ENCODE measurements at places on chromosomes 7 and 10.

DNA sequence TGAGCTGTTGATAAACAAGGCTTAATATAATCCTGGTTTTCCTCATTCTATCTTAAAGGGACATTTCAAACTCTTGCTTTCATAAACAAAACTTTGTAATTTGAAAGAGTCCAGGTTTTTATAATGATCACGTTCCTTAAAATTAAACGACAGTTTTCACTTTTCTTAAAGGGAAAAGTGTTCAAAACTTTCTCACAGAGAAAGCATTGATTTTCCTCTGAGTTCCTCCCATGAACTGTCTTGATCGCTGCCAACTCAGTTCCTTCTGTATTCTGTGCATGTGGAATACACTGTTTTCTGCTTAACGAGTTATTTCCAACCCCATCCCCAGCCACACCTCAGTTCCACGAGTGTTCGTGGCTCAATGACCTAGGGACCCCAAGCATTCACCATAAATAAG, 2.4 kb upstream of the C7orf33 start:
- DNase-seq, result no peak

- no peak for DNase-seq
Observed at GRCh38 chr7:68362745-68363518, 1235.3 kb upstream of the AUTS2 start.

- DNase-seq, result no peak
Observed at GRCh38 chr7:151077705-151078232, 2.8 kb downstream of the FASTK start.

DNA sequence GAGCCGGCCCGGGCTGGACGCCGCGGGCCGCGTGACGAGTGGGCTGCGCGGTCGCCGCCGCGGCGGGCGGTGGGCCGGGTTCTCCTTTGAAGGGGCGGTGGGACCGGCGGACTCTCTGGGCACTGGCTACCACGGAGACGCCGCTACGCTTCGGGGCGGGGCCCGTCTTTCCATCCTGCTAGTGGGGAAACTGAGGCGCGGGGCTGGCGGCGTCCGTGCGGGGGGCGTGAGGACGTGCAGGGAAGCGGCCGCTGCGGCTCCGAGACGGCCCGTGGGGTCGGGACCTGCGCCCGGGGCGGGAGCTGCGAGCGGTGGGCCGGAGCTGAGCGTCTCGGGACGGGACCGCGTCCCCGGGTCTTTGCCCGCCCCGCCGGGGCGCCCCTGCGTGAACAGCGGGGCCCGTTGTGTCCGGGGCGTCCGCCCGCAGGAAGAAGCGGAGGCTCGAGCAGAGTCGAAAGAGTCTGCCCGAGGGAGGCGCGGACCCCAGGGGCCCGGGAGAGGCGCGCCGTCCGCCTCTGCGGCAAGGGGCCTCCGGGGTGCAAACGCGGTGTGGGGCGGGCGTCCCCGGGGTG, 548 bp upstream of the BNIP3 start:
- no peak for DNase-seq

- no peak for DNase-seq
Observed at GRCh38 chr7:128910569-128910945, at the start of gene KCP. TSS of gene KCP (minus strand) at chr7:128910709. CDS start at chr7:128910676, 33 bp downstream.

DNA sequence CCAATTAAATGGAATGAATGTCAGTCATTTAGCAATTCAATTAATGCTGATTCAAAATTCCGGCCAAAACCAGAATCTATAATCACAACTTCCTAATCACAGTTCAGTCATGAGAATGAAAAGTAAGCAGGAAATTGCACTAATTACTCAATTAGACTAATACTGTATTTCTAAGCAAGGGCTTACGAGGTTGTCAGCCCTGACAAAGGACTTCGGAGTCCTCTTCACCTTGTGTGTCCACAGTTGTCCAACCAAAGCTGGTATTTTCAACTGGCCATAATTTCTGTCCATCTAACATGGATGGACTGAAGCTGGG, 17.4 kb downstream of the CPA1 start:
- DNase-seq, result no peak

- peak; percentile 21 for DNase-seq
Observed at GRCh38 chr7:148264933-148265557, 325.5 kb upstream of the C7orf33 start.

GRCh38 chr7:69889976-69890351, 291.7 kb downstream of the AUTS2 start:
- no peak for DNase-seq

DNA sequence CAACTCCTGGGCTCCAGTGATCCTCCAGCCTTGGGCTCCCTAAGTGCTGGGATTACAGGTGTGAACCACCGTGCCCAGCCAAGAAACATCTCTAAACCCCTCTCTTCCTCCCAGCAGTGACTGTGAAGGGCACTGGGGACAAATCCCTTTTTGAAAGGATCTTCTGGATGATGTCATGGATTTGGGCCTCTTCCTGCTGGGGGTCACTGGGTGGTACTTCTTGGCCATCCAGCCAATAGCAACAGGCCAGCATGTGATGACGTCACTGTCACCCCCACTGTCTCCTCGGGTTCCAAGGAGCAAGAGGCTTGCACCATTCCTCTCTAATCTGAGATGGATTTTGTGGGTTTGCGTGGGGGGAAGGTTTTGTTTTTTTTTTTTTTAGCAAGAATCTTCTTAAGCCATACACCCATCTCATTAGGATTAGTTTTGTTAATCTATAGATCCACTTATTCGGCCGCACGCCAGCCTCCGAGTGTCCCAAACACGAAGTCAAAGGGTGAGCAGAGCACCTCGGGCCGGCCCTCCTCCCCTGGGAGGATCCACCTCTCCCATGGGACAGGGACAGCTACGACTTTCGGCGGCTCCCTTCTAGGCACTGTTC, 29.4 kb upstream of the TNRC18 start:
- peak; percentile 29 for DNase-seq

DNA sequence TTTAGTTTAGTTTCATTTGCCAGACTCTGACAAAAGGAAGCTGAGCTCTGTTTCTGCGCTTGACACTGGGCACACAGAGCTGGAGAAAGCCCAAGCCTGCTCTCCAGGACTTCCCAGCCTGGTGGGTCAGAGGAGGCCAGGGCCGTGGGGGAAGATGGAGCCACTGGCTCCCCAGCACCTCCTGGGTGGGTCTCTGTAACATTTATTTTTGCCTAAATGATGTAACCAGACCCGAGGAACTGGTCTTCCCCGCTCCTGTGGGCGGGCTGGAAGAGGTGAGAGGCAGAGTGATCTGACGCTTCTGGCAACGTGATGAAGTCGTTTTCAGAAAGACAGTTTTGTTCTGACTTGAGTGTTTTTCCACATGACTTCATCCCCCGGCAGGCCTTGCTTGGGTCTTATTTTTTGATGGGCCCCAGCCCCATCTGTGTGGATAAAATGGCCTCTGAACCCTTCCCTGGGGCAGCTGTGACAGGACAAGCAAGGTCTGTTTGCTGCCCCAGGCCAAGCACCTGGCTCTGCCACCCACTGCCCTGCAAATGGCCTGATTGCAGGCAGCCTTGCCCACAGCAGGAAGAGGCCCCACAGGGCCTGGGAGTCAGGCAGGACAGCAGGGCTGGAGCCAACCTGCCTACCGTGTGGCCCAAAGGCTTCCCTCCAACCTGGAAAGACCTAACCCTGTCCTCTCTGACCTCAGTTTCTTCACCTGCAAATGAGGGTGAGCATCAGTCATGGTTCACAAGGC, 304.9 kb upstream of the ZMIZ1 start:
- DNase-seq, result peak; percentile 59

DNA sequence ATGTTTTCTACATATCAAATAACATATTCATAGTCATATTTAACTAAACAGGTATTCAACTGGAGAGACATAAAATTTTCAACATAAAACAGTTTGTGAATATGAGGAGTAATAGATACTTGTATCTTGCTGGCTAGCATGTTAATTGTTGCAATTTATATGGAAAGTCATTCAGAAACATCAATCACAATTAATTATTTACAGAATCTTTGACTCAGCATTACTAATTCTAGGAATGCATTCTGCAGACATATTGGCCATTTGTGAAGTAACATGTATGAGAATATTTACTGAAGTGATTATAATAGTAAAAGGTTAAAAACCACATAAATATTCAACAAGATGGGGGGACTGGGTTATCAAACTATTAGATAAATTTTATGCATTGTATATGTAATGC, 203.7 kb downstream of the TSPAN12 start:
- no peak for DNase-seq

GRCh38 chr7:97119747-97120146, 2.2 kb downstream of the SDHAF3 start:
- no peak for DNase-seq

DNA sequence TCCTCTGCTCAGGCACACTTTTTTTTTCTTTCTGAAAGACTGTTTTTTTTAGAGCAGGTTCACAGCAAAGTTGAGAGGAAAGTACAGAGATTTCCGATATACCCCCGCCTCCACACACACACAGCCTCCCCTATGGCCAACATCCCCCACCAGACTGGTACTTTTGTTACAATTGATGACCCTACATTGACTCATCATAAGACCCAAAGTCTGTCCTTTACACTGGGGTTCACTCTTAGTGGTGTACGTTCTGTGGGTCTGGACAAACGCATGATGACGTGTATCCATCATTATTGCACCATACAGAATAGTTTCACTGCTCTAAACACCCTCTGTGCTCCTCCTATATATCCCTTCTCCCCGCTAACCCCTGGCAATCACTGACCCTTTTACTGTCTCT, 107.7 kb downstream of the RBM20 start:
- DNase-seq, result no peak

GRCh38 chr10:11446133-11446532, 165.3 kb downstream of the USP6NL start:
- DNase-seq, result no peak

DNA sequence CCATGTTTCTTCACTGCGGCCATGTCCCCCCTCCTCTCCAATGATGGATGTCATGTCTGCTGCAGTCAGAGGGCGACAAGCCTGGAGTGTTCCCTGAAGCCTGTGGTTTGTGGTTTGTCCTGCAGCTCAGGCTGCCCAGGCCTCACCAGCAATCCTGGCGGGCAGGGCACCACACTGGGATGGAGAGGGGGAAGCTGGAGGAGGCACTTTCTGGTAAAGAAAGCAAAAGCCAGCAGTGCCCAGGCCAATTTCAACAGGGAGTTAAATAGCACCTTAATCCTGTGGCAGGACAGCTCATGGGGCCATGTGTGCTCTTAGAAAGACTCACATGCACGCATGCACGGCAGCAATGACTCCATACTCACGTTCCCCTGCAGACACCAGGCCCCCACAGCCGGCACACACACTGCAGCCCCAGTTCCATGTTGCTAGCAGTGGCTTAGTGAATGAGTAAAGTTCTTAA, 158.3 kb downstream of the EGFR start:
- DNase-seq, result no peak

DNA sequence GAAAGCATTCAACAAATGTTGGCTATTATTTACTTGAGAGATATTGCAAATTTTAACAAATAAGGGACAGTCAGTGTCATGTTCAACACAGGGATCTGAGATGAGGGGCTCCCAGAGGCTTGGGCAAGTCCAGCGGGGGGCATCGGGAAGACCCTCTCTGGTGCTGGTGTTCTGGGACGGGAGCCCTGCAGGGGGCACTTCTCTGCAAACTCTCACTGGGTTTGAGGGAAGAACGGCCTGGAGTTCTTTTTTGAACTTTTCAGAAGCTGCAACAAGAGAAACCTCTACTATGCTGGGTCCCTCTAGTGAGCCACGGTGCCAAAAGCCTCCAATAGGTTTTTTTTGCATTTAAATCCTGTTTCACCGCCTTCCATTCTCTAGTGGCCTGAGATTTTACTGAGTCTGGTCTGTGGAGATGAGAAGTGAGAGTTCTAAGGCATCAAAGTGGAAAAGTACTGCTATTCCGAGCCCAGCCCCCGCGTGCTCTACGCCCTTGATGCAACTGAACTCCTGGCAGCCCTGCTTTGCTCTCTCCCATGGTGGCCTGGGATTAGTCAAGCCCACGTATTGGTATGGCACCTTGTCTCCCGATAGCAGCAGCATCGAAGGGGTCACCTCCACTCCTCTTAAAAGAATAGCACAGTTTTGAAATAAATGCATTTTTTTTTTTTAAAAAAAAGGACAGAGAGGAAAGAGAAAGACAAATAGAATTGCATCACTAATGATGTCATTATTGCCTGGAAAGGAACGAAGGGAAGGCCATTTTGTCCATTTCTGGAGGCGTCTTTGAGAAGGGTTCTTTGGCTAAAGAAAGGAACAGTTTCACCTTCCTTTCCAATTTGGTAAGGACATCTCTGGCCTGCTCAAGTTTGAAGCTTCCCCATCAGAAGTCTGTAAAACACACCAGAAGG, 43.5 kb downstream of the CLEC2L start:
- no peak for DNase-seq

DNA sequence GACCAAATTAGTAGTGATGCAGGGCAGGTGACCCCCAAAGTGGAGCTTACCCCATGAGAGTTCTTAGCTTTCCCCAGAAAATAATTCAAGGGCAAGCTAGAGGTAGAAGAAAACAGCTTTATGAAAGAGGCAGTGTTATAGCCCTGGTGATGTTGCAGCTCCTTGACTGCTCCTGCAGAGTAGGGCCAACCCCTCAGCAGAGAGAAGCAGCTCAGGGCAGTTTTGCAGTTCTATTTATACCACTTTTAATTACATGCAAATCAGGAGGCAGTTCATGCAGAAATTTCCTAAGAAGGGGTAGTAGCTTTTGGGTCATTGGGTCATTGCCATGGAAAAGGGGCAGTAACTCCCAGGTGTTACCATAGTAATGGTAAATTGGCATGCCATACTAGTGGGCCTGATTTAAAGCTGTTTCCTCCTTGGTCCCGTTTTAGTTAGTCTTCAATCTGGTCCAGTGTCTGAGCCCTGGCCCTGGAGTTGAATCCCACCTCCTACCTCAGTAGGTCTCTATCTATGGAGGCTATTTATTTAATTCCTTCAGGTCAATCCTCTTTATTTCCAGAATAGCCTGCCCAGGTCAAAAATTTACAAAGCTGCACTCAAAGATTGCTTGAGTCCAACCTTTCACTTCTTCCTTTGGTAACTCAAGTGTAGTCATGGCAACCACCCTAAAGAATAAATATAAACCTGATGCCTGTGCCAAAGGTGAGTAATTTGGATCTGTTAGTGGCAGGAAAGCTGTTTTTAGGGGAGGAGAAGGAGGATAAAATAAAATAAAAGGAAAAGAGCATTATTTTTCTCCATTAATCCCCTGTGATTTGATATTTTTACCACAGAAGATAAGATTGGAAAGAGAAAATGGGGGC, 29.5 kb downstream of the PLXDC2 start:
- DNase-seq, result no peak

GRCh38 chr10:72069751-72070526, 18.4 kb downstream of the SPOCK2 start:
- DNase-seq, result no peak

DNA sequence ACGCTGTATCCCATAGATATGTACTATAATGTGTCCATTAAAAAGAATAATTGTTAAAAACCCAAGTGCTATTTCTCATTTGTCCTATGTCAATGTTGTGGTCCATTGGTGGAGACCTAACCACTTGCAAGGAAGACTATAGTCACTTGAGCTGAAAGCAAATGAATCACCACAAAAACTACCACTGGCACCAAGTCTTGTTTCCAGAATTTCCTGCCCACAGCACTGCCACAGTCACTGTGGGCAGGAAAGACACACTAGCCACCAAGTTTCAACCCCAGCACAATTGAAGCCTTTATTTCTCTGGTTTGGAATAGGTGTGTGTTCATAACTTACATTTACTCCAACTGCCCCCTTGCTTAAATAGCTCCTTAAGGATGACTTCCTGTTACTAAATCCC, 12.4 kb downstream of the DIP2C start:
- no peak for DNase-seq

- DNase-seq, result no peak
Observed at GRCh38 chr7:70681469-70682350, 450.2 kb upstream of the GALNT17 start.

Measured in globus pallidus (tissue), 1 donor.